ENCODE measurements at places on chromosomes 7 and 10. TPM values are rescaled to one million over a fixed set of nuclear protein-coding genes. Genes with fewer than 3 reads are reported as not detected.

The ODAD2 gene
- 0.26 TPM for total RNA-seq

The PNLIP gene
- total RNA-seq, result not detected

The FRAT1 gene
- total RNA-seq, result 3.9 TPM

The PRXL2A gene
- 101 TPM for total RNA-seq

The CLDN12 gene
- total RNA-seq, result 15.4 TPM

The STK31 gene
- total RNA-seq, result 0.13 TPM

The FGFBP3 gene
- total RNA-seq, result 0.51 TPM

The STRIP2 gene
- 2.3 TPM for total RNA-seq

The SOSTDC1 gene
- total RNA-seq, result not detected

The UBE2H gene
- 45.6 TPM for total RNA-seq

The KIF5B gene
- total RNA-seq, result 83.2 TPM
